ENCODE measurements at places on chromosomes 11 and 22. TPM values are rescaled to one million over a fixed set of nuclear protein-coding genes. Genes with fewer than 3 reads are reported as not detected.

GRCh38 chr11:75566763-75567279, 4.8 kb downstream of the SERPINH1 start:
- DNase-seq, result no peak

GRCh38 chr11:81112718-81113117, 1620.9 kb downstream of the FAM181B start:
- DNase-seq, result no peak

The EP300 gene
- 37.2 TPM for total RNA-seq

GRCh38 chr11:129610125-129610524, 205.5 kb upstream of the TMEM45B start:
- DNase-seq, result no peak

The OR8G5 gene
- total RNA-seq, result not detected

DNA sequence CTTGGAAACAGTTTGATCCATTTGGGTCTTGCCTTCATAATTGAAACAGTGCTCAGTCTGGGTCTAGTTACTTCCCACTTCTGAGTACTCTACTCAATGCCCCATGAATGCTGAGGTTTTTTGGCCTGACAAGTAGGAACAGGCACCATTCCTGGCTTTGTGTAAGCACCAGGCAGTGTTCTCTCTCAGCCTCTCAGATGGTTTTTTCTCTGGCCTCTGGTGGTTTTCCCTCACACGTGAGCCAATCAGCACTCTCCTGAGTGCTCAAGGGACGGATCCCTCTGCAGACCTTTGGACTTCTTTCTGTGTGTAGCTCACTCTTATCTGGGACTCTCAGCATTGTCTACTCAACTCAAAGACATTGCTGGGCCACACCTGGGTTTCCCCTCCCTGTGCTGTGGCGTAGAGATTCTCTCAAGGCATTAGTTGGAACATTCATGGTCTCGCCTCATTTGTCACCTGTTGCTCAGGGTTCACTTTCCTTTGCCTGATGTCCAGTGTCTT, 21.3 kb downstream of the SIK2 start:
- DNase-seq, result no peak

The TUBA8 gene
- not detected for total RNA-seq

- peak; percentile 83 for DNase-seq
These were observed 61.1 kb downstream of the ST3GAL4 start for GRCh38 chr11:126416542-126417090.

GRCh38 chr22:19517171-19517500, 7.1 kb downstream of the CLDN5 start:
- DNase-seq, result no peak

The ARFGAP3 gene
- 25.6 TPM for total RNA-seq

DNA sequence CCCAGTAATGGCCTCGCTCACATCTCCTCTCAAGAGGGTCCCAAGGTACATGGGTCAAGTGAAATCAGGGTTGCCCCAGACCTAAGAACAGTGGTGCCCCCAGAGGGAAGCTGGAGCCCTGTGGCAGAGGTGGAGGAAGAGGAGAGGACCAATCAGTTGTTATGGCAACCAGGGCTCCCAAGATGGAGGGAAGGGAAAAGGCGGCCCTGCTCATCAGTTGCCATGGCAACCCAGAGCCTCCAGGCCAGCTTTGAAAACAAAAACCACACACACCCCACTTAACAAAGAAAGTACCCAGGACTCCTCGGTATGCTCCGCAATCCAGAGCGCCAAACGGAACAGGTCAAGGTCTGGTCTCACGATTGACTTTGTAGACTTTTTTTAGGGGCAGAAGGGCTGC, 53.5 kb upstream of the SLC35C1 start:
- no peak for DNase-seq

The MYO18B gene
- 0.17 TPM for total RNA-seq

- no peak for DNase-seq
These were observed 63.1 kb upstream of the YWHAH start for GRCh38 chr22:31881200-31881599.

- peak; percentile 17 for DNase-seq
These were observed 13.8 kb downstream of the EIF4ENIF1 start for GRCh38 chr22:31475800-31476199.

DNA sequence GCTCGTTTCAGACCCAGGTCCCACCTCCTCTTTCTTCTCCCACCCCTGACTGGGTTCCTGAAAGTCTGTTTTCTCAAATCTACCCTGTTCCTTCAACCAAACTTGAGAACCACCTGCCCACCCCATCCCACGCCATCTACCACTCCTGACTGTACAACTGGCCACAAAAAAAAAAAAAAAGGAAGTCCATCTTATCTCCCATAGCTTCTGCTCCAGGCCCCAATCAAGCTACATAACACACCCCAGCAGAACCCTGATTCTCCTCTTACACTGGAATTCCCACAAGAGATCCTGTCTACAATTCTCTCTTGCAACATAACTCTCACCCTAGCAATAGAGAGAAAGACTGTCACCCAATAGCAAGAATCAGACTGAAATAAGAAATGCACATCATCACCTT, 39.2 kb upstream of the CHST1 start:
- no peak for DNase-seq

DNA sequence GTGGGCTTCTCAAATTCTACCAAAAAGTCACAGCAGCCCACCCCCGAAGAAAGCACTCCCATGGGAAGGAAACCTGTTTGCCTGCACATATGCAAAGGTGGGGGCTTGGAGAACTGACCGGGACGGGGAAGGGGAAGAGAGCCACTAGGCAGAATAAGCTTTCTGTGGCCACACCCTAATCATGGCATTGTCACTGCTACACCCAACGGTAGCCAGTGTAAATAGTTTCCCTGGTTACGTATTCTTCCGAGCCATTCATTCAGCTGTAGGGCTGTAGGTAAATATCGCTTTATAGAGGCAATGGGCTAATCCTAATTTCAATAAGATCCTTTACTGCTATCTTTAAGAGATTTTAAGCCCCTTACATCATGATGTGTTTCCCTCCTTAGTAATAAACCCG, 61.7 kb downstream of the PRDM11 start:
- DNase-seq, result no peak

DNA sequence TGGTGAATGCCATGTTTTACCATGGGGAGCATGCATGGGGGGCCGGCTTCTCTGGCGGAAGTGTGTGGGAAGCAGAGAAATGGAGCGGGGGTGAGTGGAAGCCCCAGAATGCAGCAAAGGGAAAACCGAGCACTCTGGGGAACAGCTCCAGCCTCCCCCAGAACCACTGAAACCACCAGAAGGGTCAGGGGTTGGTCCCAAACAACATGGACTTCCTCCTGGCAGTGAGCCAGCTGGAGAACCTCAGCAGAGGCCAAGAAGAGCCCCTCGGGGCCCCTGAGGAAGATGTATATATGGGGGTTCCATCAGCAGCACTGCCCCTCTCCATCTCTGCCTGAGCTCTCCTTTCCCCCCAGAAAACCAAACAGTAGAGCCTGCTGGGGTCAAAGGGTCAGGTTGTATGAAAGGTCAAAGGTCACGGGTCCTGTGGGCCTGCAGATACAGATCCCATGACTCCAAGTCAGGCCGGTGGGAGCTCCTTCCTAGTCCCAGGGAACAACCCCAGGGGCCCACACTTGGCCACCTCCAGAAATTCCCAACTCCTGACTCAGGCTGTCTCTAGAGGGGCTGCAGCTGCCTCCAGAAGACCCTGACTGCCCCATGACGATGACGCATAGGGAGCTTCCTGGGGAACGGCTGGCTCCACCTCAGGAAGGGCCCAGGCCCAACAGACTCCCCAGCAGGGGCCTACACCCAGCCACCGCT, 48.5 kb upstream of the TIMP3 start:
- DNase-seq, result no peak

The PCNX3 gene
- total RNA-seq, result 24.7 TPM

Measured in activated naive CD4-positive, alpha-beta T cell treated with anti-CD3 and anti-CD28 coated beads for 36 hours (primary cell).